ENCODE measurements at places on chromosomes 7 and 10. TPM values are rescaled to one million over a fixed set of nuclear protein-coding genes. Genes with fewer than 3 reads are reported as not detected.

DNA sequence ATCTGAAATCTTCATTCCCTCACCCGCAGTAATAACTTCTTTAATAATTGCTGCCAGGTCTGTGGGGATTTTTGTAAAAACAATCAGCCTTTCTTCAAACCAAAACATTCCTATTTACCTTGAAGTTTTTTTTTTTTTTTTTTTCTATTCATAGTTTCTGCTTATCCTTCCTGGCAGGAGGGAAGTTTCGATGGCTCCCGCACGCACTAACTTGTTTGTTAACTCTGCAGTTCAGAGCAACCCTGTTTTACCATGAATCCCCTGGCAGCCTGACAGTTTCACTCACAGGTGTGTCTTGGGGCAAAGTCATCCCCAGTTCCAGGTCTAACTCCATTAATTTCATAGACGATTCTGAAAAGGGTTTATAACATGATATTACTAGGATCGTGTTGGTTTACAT is 149.3 kb downstream of the KLF6 start:
- H3K27me3 ChIP-seq: no peaks in the 10 kb centered on the region
- H3K4me3 ChIP-seq: no peak overlapping the region
- no peaks in the 10 kb centered on the region for H3K4me1 ChIP-seq

DNA sequence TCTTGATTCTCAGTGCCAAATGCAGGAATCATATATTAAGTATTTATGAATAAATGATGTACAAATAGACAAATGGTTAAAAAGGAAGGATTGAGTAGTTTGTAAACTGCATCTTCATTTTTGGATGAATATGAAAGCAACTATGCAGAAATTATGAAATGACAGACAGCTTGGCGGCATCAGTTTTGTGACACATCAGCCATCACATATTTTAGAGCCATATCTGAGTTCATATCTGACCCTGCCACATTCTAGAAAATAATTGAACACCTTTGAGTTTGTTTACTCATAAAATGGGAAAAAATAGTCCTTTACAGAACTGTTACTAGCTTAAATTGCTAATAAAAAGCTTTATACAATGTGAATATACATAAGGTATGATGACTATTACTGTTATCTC is 448.2 kb downstream of the KIF20B start:
- H3K4me3 ChIP-seq: no peak overlapping the region
- H3K27ac ChIP-seq: no peak overlapping the region
- no peaks in the 10 kb centered on the region for H3K4me1 ChIP-seq

- no peak for DNase-seq
- H3K27ac ChIP-seq: no peak overlapping the region
- H3K4me3 ChIP-seq: no peak overlapping the region
- H3K4me1 ChIP-seq: no peaks in the 10 kb centered on the region
- no peaks in the 10 kb centered on the region for H3K36me3 ChIP-seq
Measured at GRCh38 chr7:101555921-101556275, 73.2 kb downstream of the MYL10 start.

ZDHHC6 gene
- total RNA-seq: 50.7 TPM

ADGRA1 gene
- not detected for total RNA-seq
